Fibroblast of skin of right quadriceps (primary cell): ENCODE measurements at places on chromosomes 2 and 18.

DNA sequence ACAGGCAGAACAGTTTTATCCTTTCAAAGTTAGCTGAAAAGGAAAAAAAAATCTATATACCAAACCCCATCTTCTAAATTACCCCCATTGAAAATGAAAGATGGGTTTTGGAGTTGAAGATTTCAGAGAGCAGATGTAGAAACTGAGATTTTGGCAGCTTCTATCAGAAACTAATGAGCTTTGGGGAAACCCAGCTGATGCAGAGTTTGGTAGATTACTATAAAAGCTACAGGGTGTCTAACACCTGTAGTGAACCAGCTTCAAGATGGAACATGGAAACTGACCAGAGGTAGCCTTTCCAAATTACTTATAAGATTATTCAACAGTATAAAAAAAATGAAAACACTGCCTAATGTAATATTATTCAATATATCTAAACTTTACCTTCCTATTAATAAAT, 583.1 kb downstream of the XIRP2 start:
- DNase-seq, result no peak

DNA sequence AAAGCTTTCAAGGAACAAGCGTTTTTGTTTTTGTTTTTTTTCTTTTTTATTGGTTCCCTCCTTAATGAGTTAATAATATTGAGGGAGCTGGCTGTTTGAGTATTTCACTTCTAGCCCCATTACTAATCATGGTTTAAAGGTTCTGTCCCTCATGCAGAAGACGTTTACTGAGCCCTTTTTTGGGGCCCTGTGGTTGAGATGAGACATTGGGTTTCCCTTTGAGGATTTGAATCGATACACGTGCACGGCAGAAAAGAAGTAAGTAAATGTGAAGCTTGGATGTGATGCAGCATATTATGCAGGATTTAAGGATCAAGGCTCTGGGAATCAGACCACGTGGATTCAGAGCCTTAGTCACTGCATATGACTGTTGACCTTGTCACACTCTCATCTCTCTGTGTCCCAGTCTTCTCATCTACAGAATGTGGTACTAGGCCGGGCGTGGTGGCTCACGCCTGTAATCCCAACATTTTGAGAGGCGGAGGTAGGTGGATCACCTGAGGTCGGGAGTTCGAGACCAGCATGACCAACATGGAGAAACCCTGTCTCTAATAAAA, 1.0 kb upstream of the CHST10 start:
- DNase-seq, result no peak

GRCh38 chr2:68200157-68200787, 42.6 kb downstream of the PNO1 start:
- DNase-seq, result no peak

DNA sequence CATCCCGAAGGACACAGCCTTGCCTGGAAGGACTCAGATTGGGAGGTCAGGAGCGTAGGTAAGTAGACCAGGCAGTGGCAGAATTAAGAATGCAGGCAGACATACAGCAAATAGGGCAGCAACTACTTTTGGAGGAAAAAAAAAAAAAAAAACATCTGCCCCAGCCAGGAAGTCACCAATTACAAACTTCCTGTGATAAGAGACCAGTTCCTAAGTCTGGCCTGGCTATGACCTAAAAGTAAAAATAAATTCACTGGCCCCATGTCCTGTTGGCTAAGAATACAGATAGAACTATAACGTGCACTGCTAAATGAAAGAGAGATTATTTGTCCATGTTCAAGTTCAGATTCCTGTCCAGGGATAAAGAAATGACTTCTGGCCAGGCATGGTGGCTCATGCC, 45.2 kb upstream of the NOSTRIN start:
- no peak for DNase-seq

- peak; percentile 11 for DNase-seq
Observed at GRCh38 chr2:159298967-159299366, 12.5 kb upstream of the WDSUB1 start.

GRCh38 chr2:239365782-239366435, 34.9 kb downstream of the HDAC4 start:
- no peak for DNase-seq

DNA sequence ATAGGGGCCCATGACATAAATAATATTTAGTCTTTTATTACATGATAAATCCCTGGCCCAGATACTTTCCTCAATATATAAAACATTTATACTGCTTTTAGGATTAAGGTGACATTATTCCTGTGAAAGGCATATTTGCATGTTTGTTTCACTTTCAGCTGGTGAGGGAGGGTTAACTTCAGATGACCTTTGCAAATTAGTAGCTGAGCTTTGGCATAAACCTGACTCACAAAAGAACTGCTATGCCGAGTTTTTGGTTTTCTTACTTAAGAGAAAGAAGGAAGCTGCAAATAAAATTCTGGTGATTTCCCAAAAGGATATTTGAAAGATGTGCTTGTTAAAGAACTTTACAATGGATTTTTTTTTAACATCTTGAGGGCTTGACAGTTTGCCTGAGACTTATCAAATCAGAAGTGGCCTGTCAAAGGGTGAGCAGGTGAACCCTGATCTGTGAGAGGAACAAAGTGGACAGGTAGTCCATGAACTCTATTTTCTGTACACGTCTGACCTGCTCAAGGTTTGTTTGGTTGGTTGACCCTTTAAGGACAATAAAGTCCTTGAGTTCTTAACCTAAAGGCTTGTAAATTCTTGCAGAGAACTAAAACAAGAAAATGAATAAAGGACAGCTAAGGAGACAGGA, 93.5 kb downstream of the FAM124B start:
- no peak for DNase-seq

DNA sequence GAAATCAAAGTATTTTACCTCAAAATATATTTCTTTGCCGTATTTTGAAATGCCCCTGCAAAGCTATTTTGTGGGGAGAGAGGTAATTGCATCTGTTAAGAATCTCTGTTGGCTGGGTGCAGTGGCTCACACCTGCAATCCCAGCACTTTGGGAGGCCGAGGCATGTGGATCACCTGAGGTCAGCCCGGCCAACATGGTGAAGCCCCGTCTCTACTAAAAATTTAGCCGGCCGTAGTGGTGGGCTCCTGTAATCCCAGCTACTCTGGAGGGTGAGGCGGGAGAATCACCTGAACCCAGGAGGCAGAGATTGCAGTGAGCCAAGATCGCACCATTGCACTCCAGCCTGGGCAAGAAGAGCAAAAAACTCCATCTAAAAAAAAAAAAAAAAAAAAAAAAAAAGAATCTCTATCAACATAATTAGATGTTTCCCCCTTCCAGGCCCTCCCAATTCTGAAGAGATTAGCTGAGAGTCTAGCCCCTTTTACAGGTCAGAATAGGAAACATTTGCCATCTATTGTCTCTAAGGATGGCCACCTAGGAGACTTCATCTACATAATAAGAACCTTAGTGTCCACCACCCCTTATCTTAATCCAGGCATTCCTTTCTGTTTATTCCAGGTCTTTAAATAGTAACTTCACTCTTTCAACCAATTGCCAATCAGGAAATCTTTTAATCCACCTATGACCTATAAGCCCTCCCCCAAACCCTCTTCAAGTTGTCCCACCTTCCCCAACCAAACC, 3.5 kb upstream of the TRAPPC8 start:
- DNase-seq, result no peak

GRCh38 chr2:40279482-40279881, 172.4 kb downstream of the SLC8A1 start:
- no peak for DNase-seq

DNA sequence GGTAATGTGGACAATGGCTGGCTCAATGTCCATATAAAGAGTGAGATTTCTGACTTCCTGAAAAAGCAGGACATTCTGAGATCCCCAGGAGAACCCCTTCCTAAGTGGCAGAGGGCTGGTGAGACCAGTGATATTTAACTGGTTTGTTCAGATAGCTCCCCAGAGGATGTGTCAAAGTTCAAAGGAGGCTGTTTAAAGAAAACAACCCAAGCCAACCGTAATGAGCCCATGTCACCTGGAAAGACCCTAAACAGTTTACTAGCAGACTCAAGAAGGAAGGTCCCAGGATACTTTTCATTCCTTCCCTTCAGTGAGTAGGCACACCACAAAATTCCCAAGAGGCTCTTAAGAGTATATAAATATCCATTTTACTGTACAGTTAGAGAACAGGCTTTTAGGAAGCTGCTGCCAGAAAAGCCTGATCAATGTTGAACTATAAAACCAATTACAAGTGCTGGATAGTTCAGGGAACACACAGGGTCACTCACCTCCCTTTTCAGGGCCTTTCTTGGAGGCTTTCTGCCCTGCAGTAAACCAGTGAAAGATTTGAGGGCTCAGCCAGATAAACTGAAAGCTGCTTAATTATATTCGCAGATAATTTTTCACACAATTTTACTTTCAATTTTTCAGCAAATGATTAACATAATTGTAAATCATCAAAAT, 293.5 kb downstream of the ASXL3 start:
- DNase-seq, result peak; percentile 4

GRCh38 chr2:15601681-15602080, 10.0 kb downstream of the DDX1 start:
- no peak for DNase-seq

DNA sequence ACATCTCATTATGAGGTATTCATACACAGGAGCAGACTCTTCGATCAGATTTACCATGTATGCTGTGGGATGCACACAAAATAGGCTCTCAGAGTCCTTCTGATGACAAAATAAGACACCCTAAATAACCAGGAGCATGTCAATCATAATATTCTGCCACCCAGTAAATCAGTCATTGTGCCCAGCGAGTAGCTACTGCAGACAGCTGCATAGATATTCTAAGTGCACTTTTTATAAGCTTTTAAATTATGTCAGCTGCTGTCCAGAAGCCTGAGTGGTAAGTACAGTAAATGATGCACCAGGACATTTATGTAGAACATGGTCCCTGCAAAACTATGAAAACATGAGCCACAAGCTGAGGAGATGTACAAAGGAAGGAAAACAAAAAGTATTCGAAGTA, 102.9 kb downstream of the CCDC141 start:
- DNase-seq, result no peak

GRCh38 chr2:7924023-7924762, 757.7 kb upstream of the ID2 start:
- no peak for DNase-seq

- DNase-seq, result no peak
Observed at GRCh38 chr2:119082821-119083400, 75.6 kb downstream of the C1QL2 start.

GRCh38 chr18:57094175-57094574, 52.7 kb upstream of the BOD1L2 start:
- no peak for DNase-seq

DNA sequence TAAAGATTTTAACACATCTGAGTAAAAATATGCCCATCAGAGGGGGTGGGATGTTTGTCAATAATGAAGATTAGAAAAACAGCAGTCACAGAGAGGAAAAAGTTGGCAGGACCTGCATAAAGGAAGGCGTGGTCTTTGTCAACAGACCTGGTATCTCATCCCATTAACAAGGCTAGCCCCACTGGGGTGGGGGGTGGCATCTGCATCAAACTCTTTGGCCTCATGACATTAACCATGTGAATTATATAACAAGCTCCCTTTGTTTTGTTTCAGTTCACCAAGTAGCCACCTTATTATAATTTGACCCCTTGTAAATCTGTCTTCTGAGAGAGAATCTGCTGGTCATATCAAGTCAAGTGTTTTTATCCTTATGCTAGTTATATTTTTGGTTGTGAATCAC, 28.8 kb downstream of the NEMP2 start:
- no peak for DNase-seq

- DNase-seq, result peak; percentile 2
Observed at GRCh38 chr18:22789600-22789999, 143.5 kb upstream of the RBBP8 start.

GRCh38 chr2:197286805-197287595, 23.6 kb downstream of the ANKRD44 start:
- peak; percentile 88 for DNase-seq

DNA sequence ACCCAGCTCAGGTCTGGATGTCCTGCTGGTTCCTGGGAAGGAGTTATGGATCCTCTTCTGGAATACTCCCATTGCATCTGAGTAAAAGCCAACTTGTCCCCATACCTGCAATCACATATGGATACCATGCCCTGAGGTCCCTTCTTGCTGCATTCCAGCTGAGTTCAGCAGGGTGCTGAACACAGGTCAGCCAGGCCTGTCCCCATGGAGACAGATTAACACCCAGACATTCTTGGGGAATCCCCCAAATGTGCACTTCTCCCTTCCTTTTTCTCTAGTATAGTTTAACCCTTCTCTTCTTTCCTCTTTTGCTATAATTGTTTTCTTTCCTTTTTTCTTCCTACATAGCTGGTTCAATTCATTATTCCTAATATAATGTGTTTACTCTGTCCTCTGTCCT, 799.6 kb upstream of the HS6ST1 start:
- no peak for DNase-seq

GRCh38 chr2:120441744-120442471, 96.0 kb downstream of the INHBB start:
- DNase-seq, result peak; percentile 13

DNA sequence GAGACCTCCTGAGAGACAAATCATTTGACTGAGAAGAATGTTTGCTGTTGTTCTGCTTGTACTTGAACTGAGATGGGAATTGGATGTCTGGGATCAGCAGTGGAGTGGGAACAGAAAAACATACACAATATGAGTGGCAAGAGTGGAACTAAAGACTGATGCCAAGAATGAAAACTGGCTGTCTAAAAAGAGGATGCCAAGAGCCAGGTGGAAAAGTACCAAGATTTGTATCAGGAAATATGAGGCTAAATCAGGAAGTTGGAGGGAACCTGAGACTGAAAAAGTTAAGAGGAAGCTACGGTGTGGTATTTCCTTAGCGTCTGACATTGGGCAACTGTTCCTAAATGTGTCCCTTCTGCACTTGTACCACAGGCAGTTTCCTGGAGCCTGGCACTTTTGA, 440.9 kb upstream of the CELF4 start:
- no peak for DNase-seq

GRCh38 chr18:79644666-79645057, 34.9 kb upstream of the CTDP1 start:
- peak; percentile 19 for DNase-seq

- DNase-seq, result no peak
Observed at GRCh38 chr2:46095830-46096229, 201.4 kb upstream of the EPAS1 start.

DNA sequence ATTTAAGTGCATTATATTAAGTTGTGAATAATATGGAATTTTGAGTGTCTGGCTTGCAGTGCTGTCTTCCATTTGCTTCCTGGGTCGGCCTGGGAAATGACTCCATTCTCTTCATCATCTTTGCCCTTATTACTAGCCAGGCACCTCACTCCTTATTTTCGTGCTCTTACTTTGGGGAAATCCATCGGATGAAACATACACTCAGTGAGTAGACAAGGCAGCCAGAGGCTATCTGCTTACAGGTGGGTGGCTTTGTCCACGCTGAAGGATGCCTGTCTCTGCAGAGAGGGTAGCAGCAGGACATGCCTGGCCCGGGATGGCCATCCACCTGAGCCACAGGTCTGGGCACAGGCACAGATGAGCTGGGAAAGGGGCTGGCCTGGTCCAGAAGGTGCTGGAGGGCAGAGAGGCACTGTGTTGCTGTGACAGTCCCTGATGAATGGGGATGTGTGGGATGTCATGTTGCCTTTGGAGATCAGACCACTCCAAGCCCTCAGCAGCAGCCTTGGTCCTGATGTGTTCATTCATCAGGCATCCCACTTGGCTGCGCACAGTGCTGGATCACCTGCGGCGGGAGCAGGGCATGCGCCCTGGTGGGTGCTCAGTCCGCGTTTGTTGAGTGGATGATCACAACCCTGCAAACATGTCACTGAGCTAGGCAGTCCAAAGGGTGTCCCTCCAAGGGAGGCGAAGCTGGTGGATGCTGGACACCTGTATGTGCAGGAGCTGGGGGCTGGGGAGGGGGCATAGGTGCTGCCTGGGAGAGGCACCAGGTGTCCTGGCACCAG, 236.0 kb downstream of the LDLRAD4 start:
- DNase-seq, result no peak

GRCh38 chr2:17517481-17518211, 594 bp downstream of the RAD51AP2 start:
- DNase-seq, result no peak

- DNase-seq, result no peak
Observed at GRCh38 chr18:76376225-76376624, 118.8 kb downstream of the ZNF516 start.
